Cardiac muscle cell (in vitro differentiated cells and primary cell): ENCODE measurements at places on chromosomes 11 and 22.

- no peak for DNase-seq
Measured at GRCh38 chr11:65844231-65844872, 10.6 kb downstream of the SNX32 start.

DNA sequence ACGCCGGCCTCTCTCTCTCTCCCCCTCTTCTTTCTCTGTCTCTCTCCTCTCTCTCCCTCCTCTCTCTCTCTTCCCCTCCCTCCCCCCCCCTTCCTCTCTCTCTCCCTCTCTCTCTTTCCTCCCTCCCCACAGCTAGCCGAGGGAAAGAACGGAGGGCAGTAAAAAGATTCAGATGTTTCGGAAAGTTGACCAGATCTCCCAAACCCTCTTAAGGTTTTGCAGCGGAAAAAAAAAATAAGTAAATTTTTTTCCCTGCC is 195 bp upstream of the ALX4 start:
- no peak for DNase-seq

- no peak for DNase-seq
Measured at GRCh38 chr11:88631497-88631896, 294.0 kb upstream of the CTSC start.

GRCh38 chr22:44919691-44920090 is 90.1 kb downstream of the PHF21B start:
- no peak for DNase-seq

GRCh38 chr11:47388697-47389576 is 10.6 kb upstream of the SPI1 start:
- DNase-seq = no peak

- no peak for DNase-seq
Measured at GRCh38 chr11:103923451-103923931, 112.9 kb upstream of the DDI1 start.

GRCh38 chr11:27315836-27316235 is 47.2 kb downstream of the CCDC34 start:
- DNase-seq = no peak
